ENCODE measurements at places on chromosomes 3 and 15.

DNA sequence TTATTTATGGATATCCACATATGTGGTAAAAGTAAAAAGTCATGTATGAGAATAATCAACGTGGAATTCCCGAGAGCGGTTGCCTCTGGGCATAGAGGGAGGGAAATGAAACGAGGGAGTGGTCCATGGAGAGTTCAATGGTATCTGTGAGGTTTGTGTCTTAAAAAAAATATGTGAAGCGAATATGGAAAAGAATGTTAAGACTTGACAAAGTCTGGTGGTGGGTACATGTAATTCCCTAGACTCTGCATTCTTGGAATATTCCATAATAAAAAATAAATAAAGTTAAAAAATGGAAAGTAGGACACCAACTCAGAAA lies 28.4 kb downstream of the FAM43A start:
- no peak for DNase-seq

GRCh38 chr3:149895339-149895738 lies 75.4 kb downstream of the PFN2 start:
- DNase-seq, result no peak

DNA sequence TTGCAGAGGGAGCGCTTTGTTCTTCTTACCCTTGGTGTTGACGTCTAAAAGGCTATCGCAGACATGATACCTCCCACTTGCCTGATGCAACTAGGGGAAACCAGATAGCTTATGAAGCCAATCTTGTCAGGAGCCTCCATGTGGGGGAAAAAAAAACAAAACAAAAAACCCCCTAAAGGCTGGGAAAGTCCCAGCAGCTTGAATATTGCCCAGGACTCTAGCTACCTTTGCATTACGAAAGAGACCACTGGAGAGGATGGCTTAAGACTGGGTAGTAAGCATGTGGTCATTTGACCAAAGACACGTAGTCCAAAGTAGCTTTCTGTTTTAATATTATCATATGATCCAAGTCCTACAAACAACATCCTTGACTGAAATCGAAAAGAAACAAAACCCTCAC lies 120.7 kb upstream of the WNT5A start:
- no peak for DNase-seq

DNA sequence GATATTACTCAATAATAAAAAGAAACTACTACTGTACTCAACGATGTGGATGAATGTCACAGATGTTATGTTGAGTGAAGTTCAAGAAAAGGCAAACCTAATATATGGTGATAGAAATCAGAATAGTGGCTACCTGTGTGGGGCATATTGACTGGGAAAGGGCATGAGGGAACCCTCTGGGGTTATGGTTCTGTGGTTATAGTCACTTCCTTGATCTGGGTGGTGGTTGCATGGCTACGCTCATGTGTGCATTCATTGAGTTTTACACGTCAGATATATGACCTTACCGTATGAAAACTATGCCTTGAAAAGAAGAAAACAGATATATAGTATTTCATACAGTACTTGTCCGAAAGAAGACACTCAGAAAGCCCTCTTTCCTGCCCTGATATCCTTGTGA lies 331.0 kb upstream of the LRRFIP2 start:
- DNase-seq, result no peak

DNA sequence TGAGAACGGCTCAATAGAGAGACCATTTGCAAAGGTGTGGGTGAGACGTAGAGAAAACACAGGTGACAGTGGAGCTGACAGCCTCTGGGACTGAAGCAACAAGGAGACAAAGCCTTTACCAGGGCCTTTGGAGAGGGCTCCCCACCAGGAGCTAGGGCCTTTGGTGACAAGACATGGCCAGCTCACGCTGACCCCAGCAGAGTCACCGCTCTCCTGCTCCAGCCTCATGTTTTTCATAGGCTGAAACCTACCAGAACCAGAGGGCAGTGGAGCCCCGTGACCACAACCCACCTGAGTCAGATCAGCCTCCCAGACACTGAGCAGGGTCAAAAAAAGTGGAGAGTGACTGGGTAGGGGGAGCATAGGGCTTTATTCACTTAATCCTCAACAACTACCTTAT lies 214.7 kb downstream of the SHQ1 start:
- DNase-seq, result no peak

- no peak for DNase-seq
Measured at GRCh38 chr3:164222197-164222596, 856.1 kb downstream of the SI start.
